Heart left ventricle (tissue), 16 donors: ENCODE measurements at places on chromosomes 5 and 9. TPM values are rescaled to one million over a fixed set of nuclear protein-coding genes. Genes with fewer than 3 reads are reported as not detected.
A peak's percentile ranks its signal among the peaks of the same experiment; 100 is the strongest.

IL13 gene
- not detected for total RNA-seq

- no peak for DNase-seq
Measured at GRCh38 chr9:115978659-115979096, 174.9 kb upstream of the PAPPA start.

ZNF462 gene
- 16.8 TPM for total RNA-seq

DNA sequence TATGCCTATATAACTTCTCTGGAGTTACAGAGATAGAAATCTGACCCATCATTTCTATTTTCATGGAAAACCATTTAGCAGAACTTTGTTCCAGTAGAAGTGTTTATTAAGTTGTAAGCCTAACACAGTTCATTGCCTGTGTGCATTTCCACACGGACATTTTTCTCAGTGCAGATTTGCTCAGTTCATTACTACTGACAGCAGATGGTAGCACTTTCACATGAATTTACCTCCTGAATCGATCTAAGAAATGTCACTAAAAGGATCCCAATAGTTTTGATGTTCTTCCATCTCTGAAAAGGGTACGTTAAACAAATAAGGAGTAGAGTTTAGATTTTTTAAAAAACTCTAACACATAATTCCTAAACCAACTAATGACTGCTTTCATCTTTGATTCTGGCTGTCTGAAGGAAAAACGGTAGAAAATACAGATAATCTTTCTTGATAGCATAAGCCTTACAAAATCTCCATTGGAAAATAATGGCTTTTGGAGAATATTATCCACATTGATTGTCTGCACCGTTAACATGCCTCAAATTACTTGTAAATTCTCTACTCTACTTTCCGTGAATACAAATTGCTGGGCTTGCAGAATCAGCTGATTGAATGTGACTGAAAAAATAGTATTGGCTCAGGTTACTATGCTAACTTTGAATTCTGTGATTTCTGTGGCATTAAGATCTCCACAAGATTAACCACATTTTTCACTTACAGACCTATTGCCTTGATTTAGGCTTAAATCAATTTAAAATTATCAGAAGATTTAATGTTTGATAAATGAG lies 33.1 kb downstream of the RPS23 start:
- no peak for DNase-seq

SPATA31C1 gene
- total RNA-seq, result not detected

FAM221B gene
- total RNA-seq, result not detected

ATP10B gene
- not detected for total RNA-seq

SEMA6A gene
- 9.3 TPM for total RNA-seq

DNA sequence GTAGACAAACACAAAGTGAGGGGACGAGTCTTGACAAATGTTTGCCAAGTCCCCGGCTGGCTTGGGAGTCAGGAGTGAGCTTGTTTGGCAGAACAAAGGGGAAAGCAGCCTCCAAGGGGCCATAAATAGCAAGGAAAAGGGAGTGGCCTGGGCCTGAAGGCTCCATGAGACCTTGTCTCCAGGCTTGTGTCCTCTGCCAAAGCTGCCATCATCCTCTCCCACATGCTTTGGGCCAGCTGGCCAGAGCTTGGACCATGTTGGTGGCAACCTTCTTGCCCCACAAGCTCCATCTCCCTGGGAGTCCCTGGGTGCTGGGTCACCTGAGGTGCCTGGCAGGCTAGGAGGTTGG lies 13.3 kb upstream of the PITX1 start:
- DNase-seq, result no peak

TMEM174 gene
- not detected for total RNA-seq

GRCh38 chr5:139306197-139306596 lies 12.7 kb downstream of the MATR3 start:
- no peak for DNase-seq

- no peak for DNase-seq
Measured at GRCh38 chr5:54624805-54625568, 107.4 kb downstream of the SNX18 start.

- DNase-seq, result no peak
Measured at GRCh38 chr9:72065076-72065475, 4.7 kb upstream of the C9orf57 start.

- DNase-seq, result no peak
Measured at GRCh38 chr9:78288214-78288892, 8.6 kb upstream of the PSAT1 start.

- no peak for DNase-seq
Measured at GRCh38 chr5:145858959-145859358, 13.9 kb downstream of the GRXCR2 start.

DNA sequence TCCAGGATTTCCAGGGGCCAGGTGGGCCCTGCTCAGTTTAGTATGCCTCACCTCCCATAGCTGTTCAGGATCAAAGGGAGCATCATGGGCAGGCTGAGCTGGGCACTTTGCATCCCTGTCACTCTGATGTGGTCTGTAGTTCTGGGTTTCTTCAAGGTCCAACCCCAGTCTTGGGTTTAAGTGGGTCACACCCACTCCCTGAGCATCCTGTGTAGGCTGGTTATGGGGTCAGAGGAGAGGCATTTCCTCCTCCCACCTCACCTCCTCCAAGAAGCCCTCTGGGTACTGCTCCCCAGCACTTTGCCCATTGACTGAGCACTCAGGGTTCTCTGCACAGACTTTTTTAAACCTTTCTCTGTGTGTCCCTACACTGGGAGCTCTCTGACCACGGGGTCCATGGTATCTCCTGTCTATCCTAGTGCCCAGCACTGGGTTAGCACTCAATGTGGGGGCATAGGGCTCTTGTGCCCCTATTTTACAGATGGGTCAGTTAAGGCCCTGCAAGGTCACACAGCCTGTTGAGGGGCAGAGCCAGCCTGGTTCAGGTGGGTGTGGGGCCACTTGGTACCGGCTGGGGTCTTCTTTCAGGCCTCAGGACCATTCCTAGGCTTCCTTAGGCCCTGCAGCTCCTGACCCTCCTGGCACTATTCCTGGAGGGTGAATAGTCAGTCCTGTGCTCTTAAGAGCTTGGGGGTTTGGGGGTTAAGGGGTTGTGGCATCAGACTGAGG lies 19.0 kb downstream of the CXXC5 start:
- DNase-seq, result no peak

SNCAIP gene
- 0.94 TPM for total RNA-seq

DNA sequence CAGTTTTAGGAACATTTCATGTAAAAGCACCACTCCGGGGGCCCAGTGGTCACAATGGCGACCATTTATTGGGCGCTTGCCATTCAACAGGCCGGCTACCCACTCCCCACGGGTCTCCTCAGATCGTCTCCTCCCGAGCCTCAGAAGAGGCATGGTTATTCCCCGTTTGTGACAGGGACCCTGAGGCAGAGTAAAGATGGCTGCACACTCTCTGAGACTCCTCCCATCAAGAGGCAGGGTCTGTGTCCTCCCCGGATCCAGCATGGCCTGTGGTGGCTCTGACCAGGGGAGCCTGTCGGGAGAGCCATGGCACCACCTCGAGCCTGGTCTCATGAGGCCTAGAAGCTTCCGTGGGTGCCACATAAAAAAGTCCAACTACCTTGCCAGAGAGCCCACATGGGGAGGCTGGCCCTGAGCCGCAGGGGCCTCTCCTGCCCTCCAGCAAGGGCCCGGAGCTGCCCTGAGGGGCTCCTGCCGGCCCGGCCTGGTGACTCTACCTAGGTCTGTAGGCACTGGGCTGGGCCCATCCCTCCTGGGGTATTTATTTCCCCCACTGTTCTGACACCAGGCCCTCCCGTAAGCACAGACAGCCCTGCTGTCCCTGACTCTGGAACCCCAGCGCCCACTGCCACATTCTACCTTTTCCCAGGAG lies 90.8 kb downstream of the VAV2 start:
- DNase-seq, result no peak

ENTPD2 gene
- total RNA-seq, result 1.1 TPM

DNA sequence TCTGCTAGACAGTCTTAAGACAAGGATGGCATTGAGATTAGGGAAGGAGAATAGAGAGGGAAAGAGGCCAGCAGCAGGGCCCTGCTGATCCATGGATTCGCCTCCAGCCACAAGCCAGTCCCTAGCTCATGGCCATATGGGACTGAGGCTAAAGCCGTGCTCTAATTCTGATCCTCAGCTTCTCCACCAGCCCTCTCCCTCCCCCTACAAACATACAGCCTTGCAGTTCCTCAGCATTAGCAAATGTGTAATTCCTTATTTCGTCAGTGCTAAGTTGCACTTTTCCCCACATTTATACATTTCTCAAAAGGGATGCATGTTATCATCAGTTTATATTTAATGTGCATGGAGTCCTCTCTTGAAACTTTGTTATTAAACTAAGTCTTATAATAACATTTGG lies 34.8 kb downstream of the ZNF462 start:
- no peak for DNase-seq

KIF27 gene
- total RNA-seq, result 3.8 TPM

MAT2B gene
- 60.3 TPM for total RNA-seq

DNA sequence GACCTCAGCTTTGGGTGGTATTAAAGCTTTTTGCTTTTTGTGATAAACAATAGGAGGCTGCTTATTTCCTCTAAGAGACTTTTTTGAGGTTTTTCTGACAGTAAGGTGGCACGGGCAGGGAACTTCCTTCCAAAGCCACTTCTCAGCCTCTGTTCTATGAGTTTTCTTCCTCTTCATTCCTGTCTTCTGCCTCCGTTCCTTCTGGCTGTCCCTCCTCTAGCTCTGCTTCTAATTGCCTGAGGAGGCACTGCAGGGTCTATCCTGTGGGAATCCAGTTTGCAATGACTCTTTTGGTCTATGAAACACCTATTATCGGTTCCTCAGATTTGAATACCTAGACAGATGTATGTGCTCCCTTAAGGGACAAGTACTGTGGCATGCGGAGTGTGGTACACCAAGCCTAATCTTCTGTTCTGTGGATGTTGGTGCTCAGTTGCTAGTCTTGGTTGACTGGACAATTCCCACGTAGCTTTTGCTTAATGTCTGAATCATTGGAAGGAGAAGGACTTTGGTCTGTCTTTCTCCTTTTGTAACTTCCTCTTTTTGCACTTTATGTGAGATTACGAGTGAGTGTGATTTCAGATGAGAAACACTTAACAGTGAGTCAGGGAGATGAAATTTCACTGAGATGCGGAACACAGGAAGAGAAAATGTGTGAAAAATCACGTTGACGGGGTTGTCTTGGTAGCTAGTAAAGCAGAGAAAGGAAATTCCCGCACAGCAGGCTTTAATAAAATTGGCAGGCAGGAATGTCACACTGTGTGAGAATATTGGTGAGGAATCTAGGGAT lies 305.2 kb downstream of the EFNA5 start:
- DNase-seq, result no peak

DNA sequence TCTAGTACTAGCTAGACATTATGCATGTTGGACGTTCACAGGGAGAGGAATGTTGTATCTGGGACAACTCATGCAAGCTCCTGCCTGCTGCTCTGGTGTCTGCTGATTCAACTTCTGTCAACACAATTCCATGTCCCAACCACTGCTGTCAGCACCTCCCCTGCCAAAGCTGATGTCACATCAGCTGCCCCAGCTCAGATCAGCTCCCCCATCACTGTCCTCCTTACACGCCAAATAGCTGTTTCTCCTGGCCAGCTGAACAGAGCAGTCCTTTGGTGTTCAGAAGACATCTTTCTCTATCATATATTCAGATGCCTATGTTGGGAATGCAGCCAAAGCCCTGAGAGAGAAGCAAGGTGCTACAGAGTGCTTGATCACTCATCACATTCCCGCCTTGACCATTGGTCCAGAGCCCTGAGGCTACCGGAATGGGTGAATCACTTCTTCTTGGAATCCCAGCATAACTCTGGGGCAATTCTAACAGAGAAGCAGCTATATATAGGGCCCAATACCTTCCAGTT lies 223.3 kb downstream of the SEC61B start:
- peak; percentile 91 for DNase-seq

DNA sequence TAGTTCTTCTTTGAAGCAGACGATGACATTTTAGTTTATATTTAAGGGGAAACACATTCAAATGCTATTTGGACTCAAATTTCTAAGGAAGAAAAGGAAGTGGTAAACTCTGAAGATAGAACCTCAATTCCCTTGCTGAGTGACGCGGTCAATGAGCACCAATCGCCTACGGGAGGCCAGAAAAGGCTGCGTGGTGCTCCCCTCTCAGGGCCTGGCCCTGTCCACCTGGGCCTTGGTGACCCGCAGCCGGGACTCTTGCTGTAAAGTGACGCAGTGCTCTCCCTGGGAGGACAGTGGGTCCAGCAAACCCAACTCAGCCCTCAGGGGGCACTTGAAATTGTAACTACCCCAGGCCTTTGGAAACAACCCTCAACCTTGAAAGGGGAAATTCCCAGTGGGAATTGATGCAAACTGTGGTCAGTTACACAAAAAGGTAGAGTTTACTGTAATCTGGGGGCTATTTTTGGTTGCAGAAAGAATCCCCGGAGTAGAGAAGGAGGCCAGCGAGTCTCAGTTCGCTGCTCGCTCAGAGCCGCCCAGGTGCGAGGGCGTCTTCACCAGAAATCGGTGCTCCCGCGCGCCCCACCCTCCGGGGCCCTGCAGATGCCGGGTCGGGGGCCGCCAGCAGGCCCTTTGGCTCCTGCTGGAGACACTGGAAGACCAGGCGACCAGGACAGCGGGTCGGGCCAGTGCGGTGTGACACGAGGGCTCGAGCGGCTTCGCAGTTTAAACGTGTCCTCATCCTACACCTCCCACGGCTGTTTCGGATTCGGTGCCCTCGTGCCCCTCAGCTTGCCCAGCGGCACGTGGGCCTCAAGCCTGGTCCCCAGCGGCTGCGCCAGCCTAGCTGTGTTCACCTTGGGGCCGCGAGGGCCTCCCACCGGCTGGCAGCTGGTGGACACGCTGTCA lies 1.4 kb upstream of the ANKRD33B start:
- DNase-seq, result no peak

DNA sequence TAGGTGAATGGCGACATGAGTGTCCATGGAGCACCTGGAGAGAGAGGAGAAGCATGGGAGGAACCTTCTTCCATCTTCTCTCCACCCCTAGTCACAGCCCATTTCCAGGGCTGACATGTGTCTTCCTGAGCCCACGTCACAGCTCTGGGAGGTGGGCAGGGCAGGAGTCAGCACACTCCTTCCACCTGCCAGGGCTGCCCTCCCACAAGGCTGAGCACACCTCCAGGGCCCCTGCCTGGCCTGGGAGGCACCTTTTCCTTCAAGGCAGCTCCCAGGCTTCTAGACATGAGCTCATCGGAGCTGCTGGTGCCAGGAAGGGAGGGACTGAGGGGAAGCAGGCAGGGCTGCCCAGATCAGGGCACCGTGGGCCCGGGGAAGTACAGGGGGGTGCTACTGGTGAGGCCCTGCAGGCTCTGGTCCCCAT lies 13.6 kb upstream of the SYNPO start:
- peak; percentile 78 for DNase-seq

- DNase-seq, result no peak
Measured at GRCh38 chr5:5583832-5584231, 161.4 kb downstream of the ICE1 start.

- DNase-seq, result no peak
Measured at GRCh38 chr5:113692466-113692865, 179.0 kb downstream of the YTHDC2 start.

DNA sequence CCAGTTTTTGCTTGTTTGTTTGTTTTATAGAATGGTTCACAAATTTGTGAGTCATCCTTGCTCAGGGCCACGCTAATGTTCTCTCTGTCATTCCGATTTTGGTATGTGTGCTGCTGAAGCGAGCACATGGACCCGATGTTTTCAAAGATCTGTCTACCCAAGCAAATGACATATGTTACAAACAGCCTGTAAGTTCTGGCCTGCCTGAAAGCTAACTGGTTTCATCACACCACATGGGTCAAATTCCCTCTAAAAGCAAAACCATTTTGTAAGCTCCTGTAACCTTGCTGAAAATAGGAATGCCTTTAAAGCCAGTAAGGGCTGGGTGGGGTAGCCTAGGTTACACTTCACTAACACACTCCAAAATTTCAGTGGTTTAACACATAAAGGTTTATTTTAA lies 25.4 kb downstream of the DMRT3 start:
- DNase-seq, result no peak
